Activated naive CD8-positive, alpha-beta T cell treated with anti-CD3 and anti-CD28 coated beads, Interleukin-2, amount 10 ng/mL, durations not matched to agents 7 days and 5 days (primary cell): ENCODE measurements at places on chromosomes 7 and 10. TPM values are rescaled to one million over a fixed set of nuclear protein-coding genes. Genes with fewer than 3 reads are reported as not detected.

TUBB8 gene
- not detected for total RNA-seq

KEL gene
- 1.2 TPM for total RNA-seq

HDAC9 gene
- total RNA-seq, result 0.61 TPM

PLPP4 gene
- total RNA-seq, result not detected

PRTFDC1 gene
- total RNA-seq, result 1.5 TPM

PLCE1 gene
- total RNA-seq, result not detected

DNA sequence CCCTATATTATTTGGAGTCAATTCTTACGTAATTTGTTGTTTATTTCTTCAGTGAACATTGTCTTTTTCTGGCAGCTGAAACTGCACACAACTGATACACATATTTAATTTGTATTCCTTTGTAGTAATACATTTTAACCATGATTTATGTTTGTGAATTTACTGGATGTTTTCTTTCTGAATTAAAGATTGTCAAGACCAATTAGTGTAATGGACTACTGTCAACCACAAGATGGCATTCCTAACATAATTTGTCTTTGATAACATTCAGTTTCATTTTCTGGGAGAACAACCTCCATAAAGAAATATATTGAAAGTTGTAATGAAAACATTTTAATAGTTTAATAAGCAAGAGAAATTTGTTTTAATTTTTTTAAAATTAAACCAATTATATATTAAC lies 10.1 kb downstream of the THNSL1 start:
- peaks cover 7% of the 10 kb centered on the region for H3K36me3 ChIP-seq
- no peak overlapping the region for H3K4me3 ChIP-seq

GRCh38 chr7:120805636-120806388 lies 52.1 kb downstream of the TSPAN12 start:
- H3K4me3 ChIP-seq, result no peak overlapping the region
- H3K27me3 ChIP-seq, result peaks cover 8% of the 10 kb centered on the region

DNA sequence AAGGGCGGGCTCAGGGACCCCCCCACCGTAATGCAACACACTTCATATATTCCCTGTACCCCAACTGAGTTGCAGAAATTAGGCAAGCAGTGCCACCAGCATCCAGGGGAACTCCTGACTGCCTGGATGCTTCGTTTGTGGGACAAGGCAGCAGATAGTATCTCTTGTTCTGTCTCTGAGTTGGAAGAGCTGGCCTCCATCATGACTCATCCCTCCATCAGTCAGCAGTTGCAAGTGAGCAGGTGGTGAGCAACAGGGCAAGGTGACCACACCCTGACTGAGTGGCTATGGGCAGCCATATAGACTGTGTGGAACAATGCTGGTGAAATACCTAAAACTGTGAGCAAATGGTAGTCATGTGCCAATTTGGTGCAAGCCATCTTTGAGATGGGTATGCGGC lies 22.8 kb upstream of the ADAMTS14 start:
- H3K36me3 ChIP-seq, result peaks cover 4% of the 10 kb centered on the region
- no peak overlapping the region for H3K4me3 ChIP-seq
- H3K4me1 ChIP-seq, result no peaks in the 10 kb centered on the region
- DNase-seq, result no peak

DNA sequence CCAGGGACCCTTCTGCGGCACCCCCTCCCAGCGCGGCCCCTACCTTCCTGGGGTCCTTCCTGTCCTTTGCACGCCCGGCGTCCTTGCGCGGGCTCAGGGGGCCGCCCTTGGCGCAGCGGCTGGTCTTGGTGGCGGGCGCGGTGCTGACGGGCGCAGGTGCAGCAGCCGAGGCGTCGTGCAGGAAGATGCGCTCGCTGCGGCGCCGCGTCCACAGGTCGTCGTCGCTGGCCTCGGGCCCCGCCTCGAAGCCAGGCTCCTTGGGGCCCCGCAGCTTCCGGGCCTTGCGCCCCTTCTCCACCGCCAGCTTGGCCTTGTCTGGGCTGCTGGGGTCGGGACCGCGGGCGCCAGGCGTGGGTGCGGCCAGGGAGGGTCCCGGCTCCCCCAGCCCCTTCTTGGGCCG lies 49.8 kb downstream of the SLC29A4 start:
- H3K4me3 ChIP-seq, result no peak overlapping the region
- peaks cover 53% of the 10 kb centered on the region for H3K36me3 ChIP-seq
- peaks cover 2% of the 10 kb centered on the region for H3K27me3 ChIP-seq
- DNase-seq, result no peak
- H3K4me1 ChIP-seq, result peaks cover 14% of the 10 kb centered on the region
- no peak overlapping the region for H3K27ac ChIP-seq

DNA sequence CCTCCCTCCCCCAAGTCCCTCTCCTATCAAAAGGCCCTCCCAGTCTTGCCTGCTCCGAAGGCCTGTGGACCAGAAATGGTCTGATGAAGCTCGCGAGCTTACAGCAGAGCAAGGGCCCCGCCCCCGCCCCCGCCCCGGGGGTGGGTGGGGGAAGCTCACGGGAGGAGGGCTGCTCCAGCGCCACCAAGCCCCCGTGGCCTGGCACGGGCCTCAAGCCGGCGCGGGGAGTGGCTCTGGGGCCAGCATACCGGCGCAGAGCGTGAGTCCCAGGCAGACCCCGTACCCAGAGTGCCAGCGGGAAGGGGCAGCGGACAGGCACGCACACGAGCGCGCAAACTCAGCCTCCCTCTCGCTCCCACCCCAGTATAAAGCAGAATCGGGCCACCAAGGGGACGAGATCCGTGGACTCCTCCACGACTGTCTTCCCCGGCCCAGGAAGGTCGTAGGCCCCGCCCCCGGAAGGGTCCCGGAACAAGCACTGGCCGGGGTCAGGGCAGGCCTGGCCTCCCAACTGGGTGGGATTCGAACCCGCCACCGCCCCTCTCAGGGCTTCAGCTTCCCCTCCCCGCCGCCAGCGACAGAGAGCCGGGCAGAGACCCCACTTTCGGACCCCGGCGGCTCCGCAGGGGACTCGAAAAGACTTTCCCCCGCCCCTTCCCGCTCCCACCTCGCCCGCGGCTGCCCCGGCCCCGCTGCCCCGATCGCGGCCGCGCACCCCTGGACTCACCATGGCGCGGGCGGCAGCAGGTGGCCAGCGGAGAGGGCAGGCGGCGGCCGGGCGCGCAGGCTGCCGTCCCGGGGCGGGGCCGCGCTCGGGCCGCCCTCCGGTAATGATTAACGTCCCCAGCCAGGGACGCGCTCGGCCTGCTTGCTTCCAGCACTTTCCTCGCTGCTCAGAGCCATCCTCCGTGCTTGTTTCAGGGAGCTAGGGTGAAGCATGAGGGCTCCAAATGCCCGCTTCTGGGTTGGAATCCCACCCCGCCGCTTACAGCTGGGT lies at the start of gene PCBD1:
Gene PCBD1 (minus strand): TSS at position 762 of the 997 bp plus-strand sequence. CDS start 32 bp downstream, at position 730.
- H3K4me3 ChIP-seq, result peak within 1 kb of the TSS; percentile 86
- peaks cover 2% of the 10 kb centered on the region for H3K36me3 ChIP-seq
- H3K4me1 ChIP-seq, result peaks cover 21% of the 10 kb centered on the region
- peak within 1 kb of the TSS; percentile 84 for H3K27ac ChIP-seq
- no peaks in the 10 kb centered on the region for H3K27me3 ChIP-seq
- peak; percentile 80 for DNase-seq

DNA sequence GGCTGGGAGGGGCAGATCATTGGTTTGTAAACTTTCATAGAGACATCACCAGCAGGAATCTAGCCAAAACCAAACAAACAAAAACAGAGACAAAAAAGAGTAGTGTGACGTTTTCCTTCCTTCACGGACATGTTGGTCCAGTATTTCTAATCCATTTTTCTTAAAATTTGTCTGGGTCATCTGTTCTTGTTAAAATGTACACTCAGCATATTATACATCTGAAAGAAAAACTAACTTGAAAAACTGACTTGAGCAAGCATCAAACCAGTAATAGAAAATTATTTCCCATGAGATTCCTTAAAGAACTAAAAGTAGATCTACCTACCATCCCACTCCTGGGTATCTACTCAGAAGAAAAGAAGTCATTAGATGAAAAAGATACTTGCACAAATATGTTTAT lies 164.2 kb downstream of the KLF6 start:
- no peak overlapping the region for H3K27ac ChIP-seq
- peaks cover 10% of the 10 kb centered on the region for H3K4me1 ChIP-seq
- H3K36me3 ChIP-seq, result peaks cover 5% of the 10 kb centered on the region
- no peak for DNase-seq
- H3K4me3 ChIP-seq, result no peak overlapping the region

DNA sequence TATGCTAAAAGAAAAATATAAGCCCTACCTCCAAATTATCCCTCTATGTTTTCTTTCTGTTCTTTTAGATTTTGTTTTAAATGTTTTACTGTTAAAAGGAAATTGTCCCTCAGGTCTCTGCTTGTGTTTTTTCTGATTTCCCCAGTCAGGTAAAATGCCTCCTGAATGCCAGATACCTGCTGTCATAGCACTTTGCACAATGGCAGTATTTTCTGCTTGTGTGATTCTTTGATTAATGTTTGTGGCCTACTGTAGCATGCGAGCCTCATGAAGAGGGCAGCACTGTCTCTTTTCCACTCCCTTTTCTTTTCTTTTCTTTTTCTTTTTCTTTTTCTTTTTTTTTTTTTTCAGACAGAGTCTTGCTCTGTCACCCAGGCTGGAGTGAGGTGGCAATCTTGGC lies 71.2 kb downstream of the TEX36 start:
- DNase-seq, result no peak
- H3K4me1 ChIP-seq, result no peaks in the 10 kb centered on the region
- no peak overlapping the region for H3K27ac ChIP-seq
- H3K4me3 ChIP-seq, result no peak overlapping the region
- no peaks in the 10 kb centered on the region for H3K36me3 ChIP-seq
- no peaks in the 10 kb centered on the region for H3K27me3 ChIP-seq

GRCh38 chr10:70982443-70982842 lies 94.1 kb upstream of the PCBD1 start:
- H3K36me3 ChIP-seq, result peaks cover 2% of the 10 kb centered on the region
- H3K4me1 ChIP-seq, result peaks cover 32% of the 10 kb centered on the region
- peak overlapping the region; percentile 68 for H3K27ac ChIP-seq
- no peak overlapping the region for H3K4me3 ChIP-seq

- H3K27ac ChIP-seq, result no peak overlapping the region
- H3K27me3 ChIP-seq, result no peaks in the 10 kb centered on the region
- peaks cover 30% of the 10 kb centered on the region for H3K36me3 ChIP-seq
- H3K4me1 ChIP-seq, result peaks cover 36% of the 10 kb centered on the region
- DNase-seq, result no peak
Observed at GRCh38 chr10:63137306-63137705, 4.2 kb downstream of the NRBF2 start.

DNA sequence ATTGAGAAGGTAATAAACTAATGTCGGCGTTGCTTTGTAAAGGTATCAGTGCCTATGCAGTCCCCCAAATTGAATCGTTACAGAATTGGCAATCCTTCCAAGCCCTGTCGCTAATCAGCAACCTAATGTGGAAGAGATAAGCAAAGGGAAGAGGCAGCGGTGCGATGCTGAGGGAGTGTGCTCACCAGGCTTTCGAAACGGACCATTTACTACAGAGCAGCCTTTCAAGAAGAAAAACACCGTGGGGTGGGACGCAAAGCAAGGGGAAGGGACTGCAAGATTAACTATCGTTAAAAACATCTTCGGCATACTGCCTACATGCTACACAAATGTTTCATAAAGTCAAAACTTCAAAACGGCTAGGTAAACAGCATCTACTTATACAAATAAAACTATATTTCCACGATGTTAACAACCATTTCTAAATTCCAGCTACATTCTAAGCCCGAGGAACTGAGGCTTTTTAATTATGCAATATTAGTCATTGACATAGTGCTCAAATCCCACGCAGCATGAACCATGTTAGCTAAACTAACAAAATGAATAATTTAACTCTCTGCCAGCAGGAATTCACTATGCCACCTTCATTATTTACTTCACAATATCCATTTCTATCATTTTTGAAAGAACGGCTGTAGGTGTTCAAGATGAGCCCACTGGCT lies 85.2 kb downstream of the CHCHD3 start:
- H3K4me3 ChIP-seq, result no peak overlapping the region
- no peak overlapping the region for H3K27ac ChIP-seq
- peaks cover 8% of the 10 kb centered on the region for H3K36me3 ChIP-seq
- H3K4me1 ChIP-seq, result peaks cover 2% of the 10 kb centered on the region
- no peak for DNase-seq

DNA sequence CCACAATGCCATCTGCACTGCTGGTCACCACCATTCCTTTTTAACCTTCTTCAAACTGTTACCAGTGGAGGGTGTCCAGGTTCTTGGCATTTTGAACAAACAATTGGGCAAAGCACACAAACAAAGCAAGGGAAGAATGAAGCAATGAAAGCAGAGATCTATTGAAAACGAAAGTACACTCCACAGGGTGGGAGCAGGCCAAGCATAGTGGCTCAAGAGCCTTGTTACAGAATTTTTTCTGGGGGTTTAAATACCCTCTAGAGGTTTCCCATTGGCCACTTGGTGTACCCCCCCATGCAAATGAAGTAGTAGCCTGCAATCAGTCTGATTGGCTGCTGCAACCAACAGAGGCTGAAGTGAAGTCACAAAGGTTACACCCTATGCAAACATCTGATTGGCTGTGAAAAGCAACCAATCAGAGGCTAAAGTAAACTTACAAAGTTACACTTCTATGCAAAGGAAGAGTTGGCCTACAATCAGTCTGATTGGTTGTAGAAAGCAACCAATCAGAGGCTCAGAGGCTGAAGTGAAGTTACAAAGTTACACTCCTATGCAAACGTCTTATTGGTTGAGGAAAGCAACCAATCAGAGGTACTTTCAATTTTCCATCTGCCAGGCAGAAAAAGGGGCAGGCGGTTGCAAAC lies 103.2 kb upstream of the WAC start:
- H3K36me3 ChIP-seq, result no peaks in the 10 kb centered on the region
- no peak overlapping the region for H3K27ac ChIP-seq
- H3K4me3 ChIP-seq, result no peak overlapping the region
- peaks cover 6% of the 10 kb centered on the region for H3K27me3 ChIP-seq
- H3K4me1 ChIP-seq, result peaks cover 5% of the 10 kb centered on the region

- H3K4me3 ChIP-seq, result no peak overlapping the region
- no peak overlapping the region for H3K27ac ChIP-seq
- peak; percentile 58 for DNase-seq
- no peaks in the 10 kb centered on the region for H3K36me3 ChIP-seq
Observed at GRCh38 chr10:118259288-118259906, 82.7 kb downstream of the FAM204A start.

DNA sequence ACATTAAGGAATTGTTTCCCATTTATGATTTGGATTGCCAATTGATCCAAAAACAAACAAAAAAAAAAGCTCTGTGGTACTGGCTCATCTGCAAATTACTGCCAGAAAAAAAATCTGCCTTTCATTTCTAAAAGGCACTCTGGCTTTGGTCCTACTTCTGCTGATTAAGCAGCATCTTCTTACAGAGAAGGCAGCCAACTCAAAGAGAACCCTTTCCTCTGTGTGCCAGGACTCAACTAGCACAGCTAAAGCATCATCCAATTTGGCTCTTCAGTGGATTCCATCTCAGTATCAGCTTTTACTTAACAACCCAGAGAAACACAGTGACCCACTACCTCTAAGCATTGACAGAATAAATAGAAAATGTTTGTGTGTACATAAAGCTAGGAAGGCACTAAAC lies 80.6 kb downstream of the GSAP start:
- no peak overlapping the region for H3K4me3 ChIP-seq
- DNase-seq, result no peak
- H3K27me3 ChIP-seq, result no peaks in the 10 kb centered on the region
- H3K4me1 ChIP-seq, result peaks cover 18% of the 10 kb centered on the region

DNA sequence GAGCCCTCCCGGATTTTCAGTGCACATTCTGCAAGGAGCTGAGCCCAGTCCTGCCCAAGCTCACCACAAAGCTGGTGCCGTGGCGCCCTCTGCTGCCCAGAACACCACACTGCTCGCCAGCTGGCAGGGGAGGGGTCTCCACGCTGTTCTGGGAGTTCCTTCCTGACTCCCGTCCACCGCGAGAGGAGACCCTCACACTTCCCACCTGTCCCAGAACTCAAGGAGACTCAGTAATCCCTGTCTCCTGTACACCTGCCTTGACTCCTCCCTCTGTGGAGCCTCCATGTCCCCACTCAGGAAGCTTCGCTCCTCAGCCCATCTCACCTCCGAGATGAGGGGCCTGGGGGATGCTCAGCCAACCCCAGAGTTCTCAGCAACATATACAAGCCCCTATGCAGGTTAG lies 11.3 kb downstream of the C10orf105 start:
- no peaks in the 10 kb centered on the region for H3K27me3 ChIP-seq
- H3K4me1 ChIP-seq, result peaks cover 33% of the 10 kb centered on the region
- H3K27ac ChIP-seq, result peak overlapping the region; percentile 48
- no peaks in the 10 kb centered on the region for H3K36me3 ChIP-seq
- H3K4me3 ChIP-seq, result no peak overlapping the region
